NCI-H2171 treated with DMSO at 0.1 percent for 48 hours (cell line): ENCODE measurements at places on chromosomes 2 and 18.

DNA sequence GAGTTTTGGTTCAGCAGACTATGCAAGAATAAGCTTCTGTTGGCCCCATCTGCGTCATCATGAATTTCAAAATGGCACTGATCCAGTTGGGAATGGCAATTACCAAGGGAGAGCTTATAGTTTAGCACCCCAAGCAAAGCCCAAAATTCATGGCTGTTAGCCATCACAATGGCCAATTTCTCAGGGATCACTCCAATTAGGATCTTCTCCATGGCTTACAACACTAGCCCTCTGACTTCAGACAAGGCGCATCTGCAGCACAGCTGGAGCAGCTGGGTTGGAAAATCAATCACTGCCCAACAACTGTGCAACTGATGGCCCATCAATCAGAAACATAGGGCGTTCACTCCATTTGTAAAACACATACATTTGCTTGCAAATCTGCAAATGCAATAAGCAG, 273.6 kb downstream of the SRBD1 start:
- DNase-seq: no peak

- DNase-seq: peak; percentile 47
Measured at GRCh38 chr18:12408247-12408869, 629 bp downstream of the PRELID3A start.

DNA sequence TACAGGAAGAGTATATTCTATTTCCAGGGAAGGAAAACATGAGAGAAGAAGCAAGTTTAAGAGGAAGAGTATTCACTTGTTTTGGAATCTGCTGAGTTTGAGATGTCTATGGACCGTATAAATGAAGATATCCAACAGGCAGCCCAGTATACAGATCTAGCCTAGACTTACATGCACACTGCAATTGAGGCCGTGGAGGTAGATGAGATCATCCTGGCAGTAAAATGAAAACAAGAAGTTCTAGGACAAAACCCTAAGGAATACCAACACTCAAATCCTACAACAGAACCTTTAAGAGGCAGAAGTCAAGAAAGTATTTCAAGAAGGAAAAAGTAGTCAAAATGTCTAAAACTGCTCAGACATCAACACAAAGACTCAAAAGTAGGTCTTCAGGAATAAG, 16.0 kb downstream of the GRB14 start:
- no peak for DNase-seq

- DNase-seq: no peak
Measured at GRCh38 chr2:30113617-30114293, 33.1 kb upstream of the YPEL5 start.
